ENCODE measurements at places on chromosomes 7 and 10. TPM values are rescaled to one million over a fixed set of nuclear protein-coding genes. Genes with fewer than 3 reads are reported as not detected.
A peak's percentile ranks its signal among the peaks of the same experiment; 100 is the strongest.

- no peak for DNase-seq
Measured at GRCh38 chr7:77420986-77421672, 5.0 kb upstream of the GSAP start.

DNA sequence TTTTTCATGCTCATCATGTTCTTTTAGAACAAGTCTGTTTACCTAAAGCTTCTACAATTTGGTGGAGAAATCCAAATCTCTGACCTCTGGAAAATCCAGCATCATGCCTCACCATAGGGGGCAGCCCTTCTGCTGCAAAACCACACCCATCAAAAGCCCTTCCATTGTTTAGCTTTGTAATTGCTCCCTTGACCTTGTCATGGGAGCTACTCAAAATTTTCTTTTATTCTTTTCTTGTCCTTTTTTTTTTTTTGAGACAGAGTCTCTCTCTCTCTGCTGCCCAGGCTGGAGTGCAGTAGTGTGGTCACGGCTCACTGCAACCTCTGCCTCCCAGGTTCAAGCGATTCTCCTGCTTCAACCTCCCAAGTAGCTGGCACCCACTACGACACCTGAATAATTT, 234.4 kb downstream of the NEBL start:
- DNase-seq, result no peak

GRCh38 chr7:37663693-37664092, 19.9 kb upstream of the GPR141 start:
- DNase-seq, result no peak

DNA sequence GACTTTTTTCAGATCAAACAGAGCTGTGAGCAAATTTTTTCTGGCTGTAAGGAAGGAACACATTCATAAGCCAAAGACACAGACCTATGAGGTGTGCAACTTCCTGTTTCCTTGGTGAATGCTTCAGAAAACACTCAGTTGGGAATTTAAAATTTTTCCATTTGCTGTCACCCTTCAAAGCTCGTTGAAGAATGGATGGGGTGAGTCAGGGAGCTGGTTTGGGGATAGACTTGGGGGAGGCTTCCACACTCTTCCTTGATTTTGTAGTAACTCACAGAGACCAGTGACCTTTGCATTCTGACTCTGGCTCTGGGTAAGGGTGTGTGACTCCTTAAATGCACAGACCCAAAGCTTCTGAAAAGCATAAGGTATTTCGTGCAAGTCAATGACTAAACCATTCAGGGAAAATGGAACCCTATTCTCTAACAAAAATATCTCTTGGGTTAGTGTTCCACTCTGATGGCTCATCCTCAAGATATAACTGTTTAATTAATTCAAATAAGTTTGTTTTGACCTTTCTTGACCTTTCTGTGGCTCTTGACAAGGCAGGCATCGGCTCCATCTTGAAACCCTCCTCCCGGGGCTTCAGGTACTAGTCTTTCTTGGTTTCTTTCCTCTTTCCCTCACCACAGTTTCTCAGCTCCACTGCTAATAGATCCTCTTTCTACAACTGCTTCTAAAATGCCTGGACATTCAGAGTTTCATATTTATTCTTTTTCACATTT, 227.8 kb upstream of the INHBA start:
- DNase-seq, result no peak

GRCh38 chr7:8143151-8143874, 118.7 kb downstream of the ICA1 start:
- no peak for DNase-seq

DNA sequence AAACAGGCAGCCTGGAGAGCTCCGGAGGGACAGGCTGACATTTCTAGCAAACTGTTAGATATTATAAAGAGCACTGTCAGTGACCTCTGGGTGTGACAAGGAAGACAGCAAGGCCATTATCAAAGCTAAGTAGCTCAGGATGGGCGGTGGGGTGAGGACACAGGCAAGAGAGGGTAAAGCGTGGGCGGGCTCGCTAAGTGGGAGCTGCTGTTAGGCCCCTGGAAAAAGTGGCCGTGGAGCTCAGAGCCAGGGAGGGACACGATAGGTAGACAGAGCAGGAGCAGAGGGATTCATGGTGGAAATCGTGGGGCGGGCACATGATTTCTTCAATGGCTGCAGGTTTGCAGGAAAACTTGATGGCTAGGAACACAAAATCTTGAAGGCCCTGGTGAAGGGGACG, 51.4 kb upstream of the NPS start:
- DNase-seq, result no peak

GRCh38 chr10:128092454-128092853, 33.8 kb downstream of the MKI67 start:
- DNase-seq, result no peak

DNA sequence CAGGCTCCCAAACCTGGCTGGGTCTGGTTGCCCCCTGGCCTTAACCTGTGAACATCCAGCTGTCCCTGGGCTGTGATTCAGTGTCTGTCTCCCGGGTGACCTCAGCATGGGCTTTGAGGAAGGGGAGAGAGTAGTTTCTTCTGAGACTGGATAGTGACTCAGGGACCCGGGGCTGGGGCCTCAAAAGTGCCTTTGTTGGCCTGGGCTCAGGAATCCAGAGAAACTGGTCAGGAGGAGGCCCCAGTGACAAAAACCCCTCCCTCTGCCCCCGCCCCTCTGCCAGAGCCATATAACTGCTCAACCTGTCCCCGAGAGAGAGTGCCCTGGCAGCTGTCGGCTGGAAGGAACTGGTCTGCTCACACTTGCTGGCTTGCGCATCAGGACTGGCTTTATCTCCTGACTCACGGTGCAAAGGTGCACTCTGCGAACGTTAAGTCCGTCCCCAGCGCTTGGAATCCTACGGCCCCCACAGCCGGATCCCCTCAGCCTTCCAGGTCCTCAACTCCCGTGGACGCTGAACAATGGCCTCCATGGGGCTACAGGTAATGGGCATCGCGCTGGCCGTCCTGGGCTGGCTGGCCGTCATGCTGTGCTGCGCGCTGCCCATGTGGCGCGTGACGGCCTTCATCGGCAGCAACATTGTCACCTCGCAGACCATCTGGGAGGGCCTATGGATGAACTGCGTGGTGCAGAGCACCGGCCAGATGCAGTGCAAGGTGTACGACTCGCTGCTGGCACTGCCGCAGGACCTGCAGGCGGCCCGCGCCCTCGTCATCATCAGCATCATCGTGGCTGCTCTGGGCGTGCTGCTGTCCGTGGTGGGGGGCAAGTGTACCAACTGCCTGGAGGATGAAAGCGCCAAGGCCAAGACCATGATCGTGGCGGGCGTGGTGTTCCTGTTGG, at the start of gene CLDN4:
Gene CLDN4, plus strand, starts transcription at position 316 of the 903 bp plus-strand sequence. Its CDS starts 206 bp downstream, at position 522.
- peak; percentile 97 for DNase-seq

GRCh38 chr7:141960687-141961422, 12.7 kb downstream of the TAS2R38 start:
- no peak for DNase-seq

GRCh38 chr7:107754642-107755041, 10.7 kb downstream of the CBLL1 start:
- DNase-seq, result no peak

DNA sequence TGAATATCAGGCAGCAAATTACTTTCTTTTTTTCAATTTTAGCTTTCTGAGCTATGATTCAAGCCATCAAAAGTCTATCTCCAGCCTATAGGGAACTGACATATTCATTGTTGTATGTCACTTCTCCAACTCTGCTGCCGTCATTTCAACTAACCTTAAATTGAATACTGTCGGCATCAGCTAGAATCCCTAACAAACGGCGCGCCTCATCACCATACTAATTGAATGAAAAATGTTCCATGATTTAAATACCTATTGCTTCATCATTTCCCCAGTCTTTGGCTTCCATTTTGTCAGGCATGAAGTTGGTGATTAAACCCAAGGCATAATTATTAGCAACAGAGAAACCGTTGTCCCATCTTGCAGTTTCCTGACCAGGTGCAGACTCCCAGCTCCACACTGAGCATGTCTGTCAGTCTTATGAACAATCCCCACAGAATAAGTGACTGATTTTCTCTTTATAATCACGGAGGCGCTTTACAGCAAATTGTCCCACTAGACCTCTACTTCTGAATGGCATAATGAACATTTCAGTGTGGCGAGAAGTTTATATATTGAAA, 83.5 kb upstream of the NPY start:
- no peak for DNase-seq

DNA sequence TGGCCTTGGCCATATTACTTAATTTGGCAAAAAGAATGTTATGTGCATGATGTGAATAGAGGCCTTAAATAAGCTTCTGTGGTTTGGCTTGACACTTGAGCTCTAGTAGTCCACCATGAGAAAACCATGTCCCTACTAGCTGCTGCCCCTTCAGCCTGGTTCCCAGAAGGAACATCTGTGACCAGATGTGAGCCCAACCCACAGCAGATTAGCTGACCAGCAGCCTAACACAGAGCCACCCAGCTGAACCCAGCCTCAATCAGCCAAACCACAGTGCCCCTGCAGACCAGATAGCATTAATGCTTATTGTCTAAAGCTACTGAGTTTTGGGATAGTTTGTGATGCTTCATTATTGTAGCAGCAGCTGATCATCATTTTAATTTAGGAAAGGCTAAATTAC, 16.6 kb downstream of the JAZF1 start:
- DNase-seq, result no peak

- DNase-seq, result no peak
Measured at GRCh38 chr10:69835233-69835632, 33.5 kb downstream of the COL13A1 start.

DNA sequence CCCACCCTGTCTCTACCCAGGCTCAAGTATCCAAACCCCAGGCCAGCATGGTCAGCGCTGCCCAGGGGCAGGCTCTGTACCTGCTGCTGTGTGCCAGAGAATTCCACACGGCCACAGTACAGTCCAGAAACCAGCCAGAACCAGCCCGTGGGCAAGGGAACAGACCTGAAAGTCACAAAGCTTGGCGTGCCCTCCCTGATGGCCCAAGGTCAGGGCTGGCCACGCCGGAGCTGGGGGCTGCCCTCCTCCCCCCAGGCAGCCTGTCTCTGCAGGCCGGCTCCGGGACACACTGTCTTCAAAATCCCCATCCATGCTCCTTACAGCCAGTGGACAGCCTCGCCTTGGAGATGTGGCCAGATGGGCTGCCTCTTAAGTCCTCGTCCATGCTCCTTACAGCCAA, 78.4 kb downstream of the CTBP2 start:
- DNase-seq, result no peak

- peak; percentile 91 for DNase-seq
Measured at GRCh38 chr10:103241262-103242011, 4.2 kb upstream of the RPEL1 start.

- no peak for DNase-seq
Measured at GRCh38 chr7:78438433-78438832, 639.9 kb downstream of the PHTF2 start.

- DNase-seq, result no peak
Measured at GRCh38 chr7:73717991-73718405, 1.5 kb downstream of the STX1A start.

GRCh38 chr10:101272229-101272868, 43.1 kb upstream of the LBX1 start:
- DNase-seq, result peak; percentile 28

- DNase-seq, result peak; percentile 58
Measured at GRCh38 chr10:93138113-93138870, 64.6 kb downstream of the CYP26A1 start.

DNA sequence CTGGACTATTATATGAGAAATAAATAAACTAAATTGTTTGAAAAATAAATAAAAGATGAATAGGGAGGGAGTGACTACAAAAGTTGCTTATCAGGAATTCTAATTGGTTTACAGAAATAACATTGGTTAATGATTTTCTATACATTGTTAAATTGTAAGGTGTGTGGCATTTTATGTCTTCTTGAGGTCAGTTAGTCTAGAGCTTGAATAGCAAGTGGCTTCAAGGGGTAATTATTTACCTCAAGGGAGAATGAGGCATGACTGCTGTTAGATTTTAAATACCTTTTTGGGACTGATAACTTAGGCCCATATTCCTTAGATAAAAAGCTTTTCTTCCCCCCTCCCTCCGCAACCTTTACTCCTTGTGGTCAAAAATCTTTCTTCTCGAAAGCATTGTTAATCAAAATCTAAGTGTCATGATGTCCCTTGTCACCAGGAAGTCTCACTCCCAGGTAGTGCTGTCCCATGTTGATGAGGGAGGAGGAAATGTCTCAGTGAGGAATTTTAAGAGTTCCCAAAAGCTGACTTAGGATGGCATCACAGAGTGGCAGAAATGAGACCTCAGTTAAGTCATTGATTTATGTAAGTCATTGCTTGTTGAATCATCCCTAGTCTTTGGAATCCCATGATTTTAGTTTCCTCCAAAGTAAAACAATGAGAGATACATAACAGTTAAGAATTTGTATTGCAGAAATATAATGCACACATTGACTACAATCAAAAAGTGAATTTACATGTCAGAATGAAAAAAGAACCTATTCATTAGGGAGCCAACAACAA, 71.5 kb downstream of the MAPK8 start:
- no peak for DNase-seq

GRCh38 chr7:132002343-132002968, 446.0 kb upstream of the PODXL start:
- DNase-seq, result no peak

Gene STK31
- total RNA-seq, result 0.09 TPM

Gene GHRHR
- total RNA-seq, result 4.4 TPM

Gene OR2A42
- total RNA-seq, result not detected

Data from prostate gland (tissue), 2 donors.